ENCODE measurements at places on chromosomes 7 and 10.
A peak's percentile ranks its signal among the peaks of the same experiment; 100 is the strongest.

DNA sequence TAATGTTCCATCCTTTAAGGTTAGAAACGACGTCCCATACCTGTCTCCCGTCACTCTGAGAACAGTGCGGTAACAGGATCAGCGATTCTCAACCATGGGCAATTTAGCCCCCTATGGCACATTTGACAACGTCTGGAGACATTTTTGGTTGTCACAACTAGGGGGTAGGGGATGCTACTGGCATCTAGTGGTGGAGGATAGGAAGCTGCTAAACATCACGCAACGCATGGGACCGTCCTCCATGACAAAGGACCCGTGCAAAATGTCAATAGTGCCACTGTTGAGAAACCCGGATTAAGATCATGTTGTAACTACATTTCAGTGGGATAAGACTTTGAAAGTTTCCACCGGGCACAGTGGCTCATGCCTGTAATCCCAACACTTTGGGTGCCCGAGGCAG is 5.0 kb upstream of the PAXIP1 start:
- ATAC-seq = no peak

- peak; percentile 100 for ATAC-seq
Observed at GRCh38 chr7:64562626-64563278, at the start of gene ZNF680. ZNF680 (minus strand) TSS chr7:64563071; CDS start chr7:64562954, 117 bp downstream.

GRCh38 chr7:23315366-23315765 is 16.2 kb downstream of the MALSU1 start:
- no peak for ATAC-seq

GRCh38 chr10:36188080-36188453 is 546.0 kb upstream of the FZD8 start:
- ATAC-seq = no peak

GRCh38 chr7:82810558-82811259 is 352.0 kb downstream of the PCLO start:
- ATAC-seq = no peak

GRCh38 chr7:125193263-125193662 is 263.6 kb upstream of the POT1 start:
- no peak for ATAC-seq

DNA sequence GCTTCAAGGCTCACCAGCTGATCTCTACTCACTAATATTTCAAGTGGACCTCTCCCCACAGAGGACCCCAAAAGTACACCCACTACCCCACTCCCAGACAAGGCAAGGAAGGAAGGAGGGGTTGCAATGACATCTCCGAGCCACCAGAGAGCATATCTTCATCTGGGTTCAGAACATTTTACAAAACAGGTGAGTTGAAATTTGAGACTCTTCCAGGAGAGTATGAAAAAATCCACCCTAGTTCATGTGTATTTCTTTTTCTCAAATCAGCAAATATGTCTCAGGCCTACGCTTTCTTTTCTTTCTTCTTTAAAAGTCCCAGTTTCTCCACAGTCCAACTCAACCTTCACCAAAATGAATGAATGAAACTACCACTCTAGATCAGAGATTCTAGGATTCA is 61.9 kb downstream of the SGMS1 start:
- no peak for ATAC-seq

DNA sequence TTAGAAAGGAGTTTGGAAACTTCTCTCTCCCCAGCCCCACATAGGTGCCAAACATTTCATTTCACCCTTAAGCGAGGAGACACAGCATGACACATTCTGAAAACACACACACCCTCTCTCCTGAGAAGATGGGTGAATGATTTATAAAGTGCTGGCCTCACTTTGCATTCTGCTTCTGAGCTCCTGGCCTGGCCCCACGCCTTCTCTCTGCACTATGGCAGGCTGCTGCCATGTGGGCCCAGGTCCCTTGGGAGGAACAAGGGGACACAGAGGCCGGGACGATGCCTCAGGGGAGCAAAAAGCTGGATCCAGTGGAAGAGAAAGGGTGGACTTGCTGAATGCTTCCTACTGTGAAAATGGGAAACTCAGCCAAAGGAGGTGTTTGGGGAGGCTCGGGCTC is 56.0 kb downstream of the CPXM2 start:
- ATAC-seq = no peak

Data from activated T-helper 17 cell treated with anti-CD3 and anti-CD28 coated beads, Interleukin-2, amount 50 U/mL, for 72 hours (primary cell).